ENCODE measurements at places on chromosomes 12 and 14. TPM values are rescaled to one million over a fixed set of nuclear protein-coding genes. Genes with fewer than 3 reads are reported as not detected.

KRT8 gene
- 38.8 TPM for total RNA-seq

LTA4H gene
- total RNA-seq, result 51.4 TPM

ANKS1B gene
- total RNA-seq, result 4.1 TPM

GNS gene
- 152 TPM for total RNA-seq
